Fibroblast of skin of right quadriceps (primary cell): ENCODE measurements at places on chromosomes 7 and 10.

GRCh38 chr10:99976886-99977665, 32.7 kb downstream of the DNMBP start:
- peak; percentile 95 for DNase-seq

DNA sequence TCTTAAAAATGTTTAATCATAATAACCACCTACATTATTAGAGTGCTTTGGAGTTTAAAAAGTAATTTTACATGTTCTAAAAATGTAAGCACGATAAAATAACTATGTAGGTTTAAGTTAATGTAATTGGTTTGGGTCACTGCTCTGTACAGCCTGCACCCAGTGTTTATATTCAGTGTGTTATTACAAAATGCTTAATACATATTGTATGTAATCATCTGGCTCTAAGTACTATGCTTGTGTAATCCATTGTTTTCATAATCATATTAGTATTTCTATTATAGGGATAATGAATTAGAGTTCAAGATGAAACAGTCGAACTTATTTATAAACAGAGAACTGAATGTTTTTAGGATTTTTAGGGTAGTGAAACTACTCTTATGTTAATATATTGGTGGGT, 13.1 kb downstream of the RPA3 start:
- no peak for DNase-seq

GRCh38 chr7:102814025-102814471, 65.2 kb downstream of the FAM185A start:
- peak; percentile 59 for DNase-seq

DNA sequence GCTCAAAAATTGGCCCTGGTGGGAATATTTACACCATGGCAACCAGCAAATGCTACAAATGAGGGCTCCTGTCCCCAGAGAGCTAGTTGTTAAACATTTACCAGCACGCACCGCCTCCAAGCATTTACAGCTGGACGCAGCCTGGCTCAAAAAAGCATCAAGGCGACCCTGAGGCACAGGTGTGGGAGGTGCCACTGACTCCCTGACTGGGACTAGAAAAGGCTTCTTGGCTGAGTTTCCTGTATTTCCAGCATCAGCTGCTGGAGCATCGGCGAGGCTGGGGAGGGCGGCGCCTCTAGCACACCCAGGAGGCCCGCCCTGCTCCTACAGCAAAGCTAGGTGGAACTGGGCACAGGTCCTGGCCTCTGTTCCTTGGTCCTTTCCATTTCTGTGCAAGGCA, 43.5 kb upstream of the ZRANB1 start:
- no peak for DNase-seq

DNA sequence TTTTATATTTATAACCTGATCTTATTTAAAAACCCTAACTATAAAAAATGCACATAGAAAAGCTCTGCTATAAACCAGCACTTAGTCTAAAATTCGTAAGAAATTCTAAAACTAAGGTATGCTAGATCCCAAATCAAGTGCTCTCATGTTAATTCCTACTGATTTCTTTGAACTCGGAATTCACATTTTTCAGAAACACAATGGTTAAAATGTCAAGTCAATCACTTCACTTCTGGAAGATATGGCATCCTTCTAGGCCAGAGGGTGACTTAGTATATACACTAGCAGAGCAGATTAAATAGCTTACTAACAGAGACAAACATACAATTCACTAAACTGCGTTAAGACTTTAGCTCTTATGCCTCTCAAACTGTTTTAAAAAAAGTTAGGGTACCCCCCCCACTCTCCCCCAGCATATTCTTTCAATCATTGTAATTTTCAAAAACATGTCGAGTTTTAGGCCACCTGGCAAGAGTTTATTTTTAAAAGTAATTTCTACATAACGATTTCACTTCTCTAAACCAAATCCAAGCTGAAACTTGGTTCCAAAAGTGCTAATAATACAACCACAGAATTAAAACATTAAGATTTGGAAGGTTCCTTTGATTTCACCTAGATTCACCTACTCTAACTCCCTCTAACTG, 129.4 kb downstream of the NRBF2 start:
- no peak for DNase-seq

DNA sequence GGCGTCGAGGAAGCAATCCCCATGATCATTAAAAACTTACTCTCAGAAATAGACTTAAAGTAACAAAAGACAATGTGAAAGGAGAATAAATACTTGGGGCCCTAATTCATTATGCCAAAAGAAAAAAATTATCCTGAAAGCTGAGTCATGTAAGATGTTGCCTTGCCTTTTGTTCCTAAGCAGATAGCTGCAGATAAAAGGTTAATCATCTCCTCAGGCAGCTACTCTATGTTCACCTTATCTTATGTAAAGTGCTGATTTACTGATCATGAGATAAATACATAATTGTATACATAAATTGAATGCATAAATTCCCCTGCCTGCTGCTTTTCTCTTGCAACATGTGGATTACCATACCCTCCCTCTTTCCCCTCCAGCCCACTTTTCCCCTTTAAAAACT, 28.1 kb upstream of the CREB3L2 start:
- DNase-seq, result no peak

DNA sequence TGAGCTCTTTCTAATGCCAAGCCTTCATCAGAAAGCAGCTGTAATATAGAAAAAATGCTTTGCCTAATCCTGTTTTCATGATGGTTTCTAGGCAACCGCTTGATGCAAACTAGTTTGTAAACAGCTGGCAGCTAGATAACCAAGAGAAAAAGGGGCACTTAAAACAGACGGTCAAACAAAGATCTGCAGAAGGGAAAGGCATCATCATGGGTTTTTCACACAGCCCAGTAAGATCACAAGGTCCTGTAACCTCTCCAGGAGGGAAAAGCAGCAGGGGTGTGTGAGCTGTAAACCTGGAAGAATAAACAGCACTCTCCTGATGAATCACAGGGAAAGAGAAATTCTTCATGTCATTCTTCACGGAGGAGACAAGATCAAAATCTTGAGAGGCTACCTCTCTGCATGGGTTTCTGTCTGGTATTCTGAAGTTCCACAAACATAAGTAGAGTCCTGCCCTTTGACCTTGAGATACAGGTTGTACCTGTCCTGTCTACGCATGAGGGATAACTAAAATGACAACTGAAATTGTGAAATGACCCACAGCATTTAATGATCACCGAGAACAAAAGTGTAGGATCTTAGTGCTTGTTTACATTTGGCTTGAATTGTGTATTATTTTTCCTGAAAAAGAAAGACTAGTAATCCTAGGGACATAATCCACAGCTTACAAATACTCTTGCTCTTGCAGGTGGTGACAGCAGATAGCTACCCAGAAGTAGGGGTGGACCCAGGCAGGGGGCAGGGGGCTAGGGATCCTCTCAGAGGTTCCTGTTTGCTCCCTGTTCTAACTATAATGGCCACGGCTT, 48.0 kb downstream of the CREB3L2 start:
- DNase-seq, result peak; percentile 65

- DNase-seq, result no peak
Observed at GRCh38 chr7:34249192-34249591, 343.9 kb downstream of the BMPER start.

DNA sequence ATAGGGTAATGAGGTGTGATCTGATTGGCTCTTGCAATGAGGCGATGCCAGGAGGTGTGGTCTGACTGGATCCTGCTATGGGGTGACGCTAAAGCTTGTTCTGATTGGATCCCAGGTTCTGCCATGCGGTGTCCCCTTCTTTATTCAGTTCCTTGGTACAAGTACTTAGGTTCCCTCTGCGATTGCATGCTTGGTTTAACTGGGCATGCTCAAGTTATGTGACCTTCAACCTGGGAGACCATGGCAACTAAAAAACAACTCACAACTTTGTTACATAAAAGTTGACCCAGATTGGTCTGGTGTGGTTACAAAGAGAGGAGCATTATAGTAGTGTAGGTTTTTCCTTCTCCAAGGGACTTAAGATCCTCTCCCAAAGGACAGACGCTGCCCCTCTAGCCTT, 49.5 kb upstream of the DNAJC1 start:
- no peak for DNase-seq

DNA sequence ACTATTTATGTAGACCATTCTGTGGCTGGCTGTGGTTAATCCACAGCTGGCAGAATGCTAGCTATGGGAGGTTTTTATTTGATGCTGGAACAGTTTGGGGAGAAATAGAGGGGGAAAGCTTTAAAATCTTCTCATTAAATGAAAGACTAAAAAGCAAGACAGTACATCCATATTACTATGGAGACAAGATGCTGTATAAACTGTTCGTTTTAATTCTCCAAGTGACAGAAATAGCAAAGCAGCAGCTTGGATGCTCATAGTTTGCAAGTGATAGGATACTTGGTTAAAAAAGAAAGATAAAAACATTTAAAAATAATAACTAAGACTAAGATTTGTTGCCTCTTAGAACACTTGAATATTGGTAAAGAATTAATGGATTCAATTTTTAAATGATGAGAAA, 304.9 kb upstream of the KAT6B start:
- DNase-seq, result no peak

DNA sequence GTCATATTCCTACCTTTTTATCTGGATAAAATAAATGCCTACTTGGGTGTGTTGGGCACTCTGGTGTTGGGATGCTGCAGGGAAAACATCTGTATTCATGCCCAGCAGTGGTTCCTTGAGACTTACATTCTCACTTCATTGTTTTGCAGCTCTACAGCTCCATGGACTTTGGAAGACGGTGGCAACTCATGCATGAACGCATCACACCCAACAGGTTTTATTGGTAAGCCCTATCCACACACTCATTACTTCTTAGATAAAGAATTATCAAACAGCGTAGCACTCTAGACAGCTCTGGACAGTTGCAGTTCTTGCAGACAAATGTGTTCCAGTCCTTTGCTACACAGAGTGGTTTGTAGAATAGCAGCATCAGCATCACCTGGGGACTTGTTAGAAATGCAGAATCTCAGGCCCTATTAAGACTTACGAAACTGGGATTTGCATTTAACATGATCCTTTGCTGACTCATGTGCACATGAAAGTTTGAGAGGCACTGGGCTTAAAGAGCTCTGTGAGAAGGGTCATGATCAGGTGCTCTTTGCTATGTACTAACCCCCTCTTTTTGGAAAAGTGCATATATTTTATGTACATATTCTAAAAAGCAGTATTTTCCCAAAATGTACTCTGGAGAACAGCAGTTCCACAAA, 401.9 kb downstream of the SORCS3 start:
- DNase-seq, result no peak

DNA sequence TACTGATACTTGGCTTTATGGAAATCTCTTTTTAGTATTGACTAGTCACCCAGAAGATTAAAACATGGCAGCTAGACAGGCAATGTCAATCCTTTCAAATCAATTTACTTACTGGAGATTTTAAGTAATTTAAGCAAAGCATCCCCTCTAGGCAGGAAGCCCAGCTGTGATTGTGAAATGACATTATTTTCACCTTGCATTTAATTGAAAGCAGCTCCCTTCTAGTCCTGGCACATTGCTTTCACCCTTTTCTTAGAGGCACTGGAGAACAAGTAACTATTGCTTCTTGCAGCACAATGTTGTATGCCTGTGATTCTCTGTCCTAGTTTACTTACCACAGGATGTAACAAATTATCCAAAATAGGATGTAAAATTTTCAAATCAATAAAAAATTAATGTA, 13.3 kb downstream of the ST7 start:
- DNase-seq, result no peak

GRCh38 chr7:7335215-7335614, 152.9 kb downstream of the C1GALT1 start:
- no peak for DNase-seq

- DNase-seq, result no peak
Observed at GRCh38 chr7:16646472-16647072, 591 bp downstream of the BZW2 start.

- DNase-seq, result no peak
Observed at GRCh38 chr7:36723951-36724664, at the start of gene AOAH. Gene AOAH, minus strand, starts transcription at chr7:36724494. Its CDS starts 346 bp downstream, at chr7:36724148.

- no peak for DNase-seq
Observed at GRCh38 chr7:151330661-151331060, 11.0 kb upstream of the NUB1 start.

DNA sequence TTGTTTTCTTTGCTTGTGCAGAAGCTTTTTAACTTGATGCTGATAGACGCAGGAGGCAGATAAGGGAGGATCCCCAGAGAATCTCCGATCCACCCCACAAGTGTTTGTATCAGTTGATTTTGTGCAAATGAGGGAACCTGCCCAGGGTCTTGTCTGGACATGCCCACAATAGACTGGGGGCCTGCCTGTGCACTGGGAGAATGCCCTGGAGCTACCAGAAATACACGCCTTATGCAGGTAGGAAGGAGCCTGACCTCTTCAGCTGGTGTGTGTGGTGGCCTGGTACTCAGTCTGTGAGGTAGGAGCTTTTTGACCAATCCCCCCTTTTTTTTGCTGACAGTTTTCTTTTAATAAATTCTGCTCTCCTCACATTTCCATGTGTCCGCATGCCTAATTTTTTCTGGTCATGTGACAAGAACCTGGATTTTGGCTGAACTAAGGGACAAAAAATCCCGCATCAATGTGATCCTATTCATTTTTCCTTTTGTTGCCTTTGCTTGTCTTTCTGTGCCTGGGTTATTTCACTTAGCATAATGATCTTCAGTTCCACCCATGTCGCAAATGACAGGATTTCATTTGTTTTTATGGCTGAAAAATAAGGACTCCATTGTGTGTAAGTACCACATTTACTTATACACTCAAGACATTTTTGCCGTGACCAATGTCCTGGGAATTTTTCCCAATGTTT, 430.6 kb upstream of the NRG3 start:
- DNase-seq, result no peak

DNA sequence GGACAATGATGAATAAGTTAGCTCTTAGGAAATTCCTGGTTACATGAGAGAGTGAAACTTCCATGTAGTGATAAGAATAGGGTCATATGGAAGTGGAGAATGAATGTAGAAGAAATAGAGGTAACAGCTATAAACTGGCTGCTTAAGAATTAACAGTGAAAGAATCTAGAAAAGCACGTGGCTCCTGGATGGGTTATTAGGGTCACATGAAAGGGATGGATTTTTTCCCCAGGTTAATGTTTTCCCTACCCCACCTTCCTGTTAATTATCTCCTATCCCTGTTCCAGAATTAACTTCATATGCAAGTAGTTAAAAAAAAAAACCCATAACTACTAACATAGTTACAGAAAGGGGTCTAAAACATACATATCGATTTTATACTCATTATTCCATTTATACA, 58.0 kb downstream of the ANKIB1 start:
- no peak for DNase-seq

DNA sequence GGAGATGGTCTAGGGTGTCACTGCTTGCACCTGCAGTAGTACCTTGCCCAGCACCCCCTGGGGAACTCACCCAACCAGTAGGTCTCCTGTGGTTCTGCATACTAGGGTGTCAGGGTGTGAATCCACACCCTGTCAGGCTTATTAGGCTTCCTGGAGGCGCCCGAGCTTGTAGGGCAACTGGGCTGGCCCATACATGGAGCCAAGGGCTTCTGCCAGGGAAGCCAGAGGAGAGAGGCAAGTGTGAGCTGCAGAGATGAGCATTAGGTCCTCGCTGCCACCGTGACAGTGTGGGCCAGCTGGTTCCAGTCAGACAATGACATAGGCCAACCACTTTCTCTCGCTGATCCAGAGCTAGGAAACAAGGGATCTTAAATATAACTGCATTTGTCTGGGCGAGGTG, 11.2 kb downstream of the MXI1 start:
- no peak for DNase-seq

GRCh38 chr7:1236132-1236661, 3.5 kb downstream of the UNCX start:
- no peak for DNase-seq

- DNase-seq, result no peak
Observed at GRCh38 chr10:13592306-13592705, 5.5 kb downstream of the PRPF18 start.

- DNase-seq, result no peak
Observed at GRCh38 chr10:119367841-119368549, 160.6 kb downstream of the GRK5 start.

GRCh38 chr7:102424787-102425218, 8.6 kb upstream of the ORAI2 start:
- DNase-seq, result no peak

GRCh38 chr7:55073051-55073511, 54.3 kb downstream of the EGFR start:
- peak; percentile 64 for DNase-seq
